Subcutaneous preadipocyte (primary cell): ENCODE measurements at places on chromosomes 12 and 14. TPM values are rescaled to one million over a fixed set of nuclear protein-coding genes. Genes with fewer than 3 reads are reported as not detected.

The WNT5B gene
- total RNA-seq, result 56.6 and 76.4 TPM in 2 replicates

The TMPRSS12 gene
- not detected in 2 replicates for total RNA-seq

The LRIG3 gene
- 50.7 and 62.9 TPM in 2 replicates for total RNA-seq

The RTL1 gene
- total RNA-seq, result not detected in 2 replicates

The ARHGAP5 gene
- total RNA-seq, result 45.6 and 56.3 TPM in 2 replicates

The ATP5F1B gene
- 456 and 535 TPM in 2 replicates for total RNA-seq

The PRICKLE1 gene
- total RNA-seq, result 14.0 and 18.8 TPM in 2 replicates

The NEDD1 gene
- total RNA-seq, result 16.9 and 23.5 TPM in 2 replicates

The KLRD1 gene
- total RNA-seq, result under 0.01 TPM in 2 replicates

The GRIN2B gene
- total RNA-seq, result not detected in 2 replicates

The CPNE6 gene
- total RNA-seq, result not detected in 2 replicates

The RAB5B gene
- total RNA-seq, result 51.1 and 62.6 TPM in 2 replicates

The DHRS4L2 gene
- 9.2 and 11.0 TPM in 2 replicates for total RNA-seq

The TSPAN19 gene
- under 0.01 and 0.39 TPM in 2 replicates for total RNA-seq

The TMBIM4 gene
- total RNA-seq, result 56.3 and 75.0 TPM in 2 replicates

The DACT1 gene
- total RNA-seq, result 0.73 and 2.2 TPM in 2 replicates

The PTPRQ gene
- 2.2 and 4.9 TPM in 2 replicates for total RNA-seq

The OR6C2 gene
- not detected in 2 replicates for total RNA-seq

The RAB2B gene
- 12.1 and 13.7 TPM in 2 replicates for total RNA-seq

The KICS2 gene
- total RNA-seq, result 7.7 and 9.8 TPM in 2 replicates

The TMTC2 gene
- 2.6 and 3.3 TPM in 2 replicates for total RNA-seq

The LYZ gene
- not detected in 2 replicates for total RNA-seq

The PPP1R1A gene
- not detected in 2 replicates for total RNA-seq
